SJSA1 (cell line): ENCODE measurements at places on chromosomes 6 and 20. TPM values are rescaled to one million over a fixed set of nuclear protein-coding genes. Genes with fewer than 3 reads are reported as not detected.

GRCh38 chr6:164911151-164911550 is 398.3 kb downstream of the C6orf118 start:
- DNase-seq: peak; percentile 22

DNA sequence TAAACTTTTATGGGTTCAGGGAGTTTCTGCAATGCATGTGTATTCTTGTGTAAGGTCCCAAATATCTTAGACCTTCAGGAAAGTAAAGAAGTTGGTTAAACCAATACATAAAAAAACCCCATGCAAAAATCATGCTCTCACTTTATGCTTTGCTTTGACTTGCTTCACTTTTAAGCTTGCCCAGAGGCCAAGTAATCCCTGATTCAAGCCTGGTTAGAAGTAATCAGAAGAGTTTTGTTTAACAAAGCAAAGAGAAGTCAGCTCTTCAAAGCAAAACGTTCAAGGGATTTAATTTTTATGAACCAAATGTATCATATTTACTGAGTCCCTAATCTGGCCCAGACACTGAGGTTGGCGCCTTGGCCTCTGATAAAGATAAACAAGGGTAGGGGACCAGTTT is 26.7 kb upstream of the FNDC1 start:
- no peak for DNase-seq

DNA sequence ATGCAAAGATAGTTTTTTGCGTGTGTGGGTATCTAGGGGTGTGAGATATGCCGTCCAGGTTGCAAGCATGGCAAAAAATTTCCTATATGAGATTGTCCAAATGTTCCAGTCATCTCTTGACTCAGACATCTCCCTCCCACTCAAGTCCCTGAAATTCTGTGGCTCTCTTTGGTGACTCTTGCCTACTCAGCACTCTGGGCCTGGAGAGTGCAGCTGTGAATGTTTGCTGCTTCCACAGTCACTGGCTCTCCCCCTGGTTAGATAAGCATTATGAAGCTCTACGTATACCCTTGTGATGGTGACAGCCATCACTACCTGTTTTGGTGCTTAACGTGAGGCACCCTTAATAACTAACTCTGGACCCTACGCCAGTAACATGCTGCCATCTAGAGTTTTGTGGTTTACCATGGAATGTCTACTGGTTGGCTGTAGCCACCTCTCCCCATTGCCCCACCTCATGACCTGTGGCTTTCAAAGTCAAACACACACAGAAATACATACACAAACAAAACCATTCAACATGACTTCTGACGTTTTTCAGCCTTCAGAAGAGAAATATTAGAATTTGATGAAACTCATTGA is 621.9 kb upstream of the CITED2 start:
- no peak for DNase-seq

GRCh38 chr20:46089167-46089416 is 670 bp downstream of the NCOA5 start:
- no peak for DNase-seq

GRCh38 chr6:29961966-29962365 is 19.6 kb downstream of the HLA-A start:
- DNase-seq: no peak

DNA sequence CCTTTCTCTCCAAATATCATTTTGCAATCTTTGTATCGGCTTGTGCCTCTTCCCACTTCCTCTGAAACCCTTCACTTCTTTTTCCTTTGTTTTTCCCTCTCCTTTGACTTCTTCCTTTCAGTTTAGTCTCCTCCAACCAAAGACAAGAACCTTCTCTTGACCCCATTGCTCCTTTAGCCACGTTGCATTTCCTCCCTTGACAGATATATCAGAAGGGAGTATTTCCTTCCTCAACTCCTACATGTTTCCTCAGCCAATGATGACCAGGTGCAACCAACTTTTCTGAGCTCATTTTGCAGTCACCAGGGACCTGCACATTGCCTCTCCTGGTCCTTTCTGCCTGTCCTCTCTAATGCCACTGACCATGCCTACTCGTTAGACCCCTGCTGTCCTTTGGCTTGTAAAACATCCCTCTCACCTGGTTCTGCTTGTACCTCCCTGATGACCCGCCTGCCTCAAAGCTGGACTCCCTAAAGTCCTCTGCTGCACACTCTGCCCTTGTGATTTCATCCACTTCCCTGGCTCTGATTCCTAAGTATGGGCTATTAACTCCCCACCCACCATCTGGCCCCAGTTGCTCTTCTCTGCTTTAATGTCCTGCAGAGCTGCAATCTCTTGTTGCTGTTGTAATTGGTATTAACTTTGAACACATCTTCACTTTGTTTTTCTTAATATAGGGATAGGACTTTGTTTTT is 27.4 kb downstream of the SLC22A16 start:
- no peak for DNase-seq

DNA sequence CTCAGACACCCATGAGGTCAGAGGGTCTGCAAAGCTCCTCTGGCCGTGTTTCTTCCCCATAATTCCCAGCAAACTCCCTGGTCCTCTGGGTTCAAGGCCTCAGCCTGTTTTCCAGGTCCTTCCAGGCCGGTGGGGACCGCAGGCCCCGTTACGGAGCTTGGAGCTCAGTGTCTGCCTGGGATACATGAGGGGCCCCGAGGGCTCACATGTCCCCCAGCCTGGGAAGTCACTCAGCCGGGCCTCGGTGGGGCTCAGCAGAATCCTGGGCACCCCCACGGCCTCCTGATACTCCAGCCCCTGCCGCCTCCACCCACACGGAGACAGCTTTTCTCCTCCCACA is 3.4 kb upstream of the SULF2 start:
- DNase-seq: no peak

Gene MICB
- total RNA-seq: 32.7 and 60.0 TPM in 2 replicates

Gene PLA2G7
- not detected in 2 replicates for total RNA-seq

Gene SMIM13
- 22.1 and 35.9 TPM in 2 replicates for total RNA-seq

Gene SNPH
- total RNA-seq: 3.3 and 5.4 TPM in 2 replicates
